ENCODE measurements at places on chromosomes 6 and 20.

DNA sequence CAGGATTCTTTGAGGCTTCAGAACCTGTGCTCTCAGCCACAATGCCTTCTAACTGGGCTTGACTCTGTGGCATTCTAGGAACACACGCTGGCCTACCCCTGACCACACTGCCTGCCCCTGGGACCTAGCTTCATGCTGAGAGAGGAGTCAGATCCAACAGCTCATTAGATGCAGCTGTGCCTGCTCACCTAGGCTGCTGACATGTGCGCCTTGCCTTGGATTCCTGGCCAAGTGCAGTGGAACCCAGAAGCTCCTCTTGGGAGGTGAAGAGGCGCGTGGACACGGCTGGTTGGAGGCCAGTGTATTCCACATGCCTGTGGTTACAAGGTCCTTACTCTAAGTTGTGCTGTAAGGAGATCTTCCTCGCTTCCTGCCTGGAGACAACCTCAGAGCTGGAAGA lies 24.7 kb upstream of the KCNK16 start:
- DNase-seq, result no peak

- peak; percentile 71 for DNase-seq
Observed at GRCh38 chr6:37643851-37644672, 53.6 kb downstream of the MDGA1 start.

DNA sequence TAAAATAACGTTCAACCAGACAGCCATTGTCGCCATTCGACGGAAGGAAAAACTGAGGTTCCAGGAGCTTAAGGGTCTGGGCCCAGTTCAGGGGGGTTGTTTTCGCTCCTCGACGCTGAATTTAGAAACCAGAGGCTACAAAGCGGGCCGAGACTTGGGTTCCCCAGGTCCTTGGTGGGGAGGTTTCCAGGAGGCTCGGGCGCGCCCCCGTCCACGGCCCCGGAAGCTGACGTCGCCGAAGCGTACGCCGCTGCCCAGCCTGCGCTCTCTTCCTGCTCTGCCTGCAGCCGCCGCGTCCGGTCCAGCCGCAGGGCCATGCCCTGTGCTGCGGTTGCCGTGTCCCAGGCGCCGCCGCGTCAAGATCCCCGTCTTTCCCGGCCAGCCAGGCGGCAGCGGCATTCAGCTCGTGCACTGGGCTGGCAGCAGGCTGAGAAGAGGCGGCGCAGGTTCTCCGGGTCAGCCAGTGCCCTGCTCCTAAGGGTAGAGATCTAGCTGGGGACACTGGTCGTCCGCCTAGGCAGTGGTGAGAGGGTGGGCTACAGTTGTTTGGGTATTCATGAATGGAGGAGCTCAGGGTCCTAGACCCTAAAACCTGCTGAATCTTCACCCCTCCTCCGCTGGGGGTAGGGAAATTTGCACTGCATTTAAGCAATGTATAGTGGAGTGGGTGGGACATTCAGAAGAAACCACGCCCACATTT lies 901 bp upstream of the TRIM26 start:
- peak; percentile 88 for DNase-seq

GRCh38 chr6:30067460-30068139 lies 602 bp downstream of the PPP1R11 start:
- no peak for DNase-seq

DNA sequence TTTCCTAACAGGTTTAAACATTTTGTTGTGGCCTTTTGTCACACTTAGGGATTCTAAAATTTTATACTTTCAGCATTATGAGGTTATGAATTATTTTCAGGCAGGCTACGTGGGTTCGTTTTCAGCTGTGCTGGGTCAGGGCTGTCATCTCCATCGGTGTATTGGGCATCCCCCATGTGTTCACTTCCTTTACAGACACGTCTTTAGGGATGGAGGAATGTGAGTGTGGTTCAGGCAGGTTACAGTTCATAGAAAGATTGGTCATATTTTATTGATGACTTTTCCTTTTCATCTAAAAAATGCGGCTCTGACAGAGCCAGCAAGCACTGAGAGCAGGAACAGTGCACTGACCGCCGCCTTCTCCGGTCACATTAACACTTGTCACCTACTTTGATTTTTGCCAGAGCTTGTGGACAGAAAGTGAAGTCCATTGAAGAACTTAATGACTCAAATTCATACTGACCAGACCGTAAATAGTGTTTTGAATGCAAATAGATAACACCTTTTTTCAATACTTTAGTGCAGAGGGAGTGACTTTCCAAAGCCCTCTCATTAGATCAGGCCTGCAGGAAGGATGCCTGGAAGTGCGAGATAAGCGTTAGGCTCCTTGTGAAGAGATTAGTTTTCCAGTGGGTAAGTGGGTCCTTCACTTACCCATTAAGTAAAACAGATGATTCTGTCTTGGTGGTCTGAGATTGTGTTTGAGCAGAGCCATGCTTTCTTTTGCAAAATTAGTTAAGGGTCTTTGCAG lies 113.1 kb downstream of the TIAM2 start:
- no peak for DNase-seq

- DNase-seq, result peak; percentile 74
Observed at GRCh38 chr6:148565930-148566663, 180.7 kb upstream of the UST start.

DNA sequence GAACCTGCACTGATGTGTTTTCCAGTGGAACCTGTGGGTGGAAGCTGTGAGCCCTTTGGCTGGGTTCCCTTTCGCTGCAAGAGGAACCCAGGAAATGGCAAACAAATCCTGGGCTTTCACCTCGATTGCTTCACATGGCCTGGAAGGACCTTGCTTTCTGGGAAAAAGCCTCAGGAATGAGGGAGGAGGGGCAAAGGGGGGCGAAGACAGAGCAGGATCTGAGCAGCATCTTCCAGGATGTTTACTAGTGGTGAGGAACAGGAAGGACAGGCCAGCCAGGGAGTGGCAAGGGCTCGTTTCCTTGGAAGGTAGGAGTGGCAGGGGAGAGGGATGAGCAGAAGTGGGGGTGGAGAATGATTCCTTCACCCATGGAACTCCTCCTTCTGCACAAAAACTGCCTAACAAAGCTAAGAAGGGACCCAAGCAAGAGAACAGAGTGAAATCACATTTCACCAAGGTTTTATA lies 5.9 kb downstream of the SLC2A10 start:
- DNase-seq, result no peak

DNA sequence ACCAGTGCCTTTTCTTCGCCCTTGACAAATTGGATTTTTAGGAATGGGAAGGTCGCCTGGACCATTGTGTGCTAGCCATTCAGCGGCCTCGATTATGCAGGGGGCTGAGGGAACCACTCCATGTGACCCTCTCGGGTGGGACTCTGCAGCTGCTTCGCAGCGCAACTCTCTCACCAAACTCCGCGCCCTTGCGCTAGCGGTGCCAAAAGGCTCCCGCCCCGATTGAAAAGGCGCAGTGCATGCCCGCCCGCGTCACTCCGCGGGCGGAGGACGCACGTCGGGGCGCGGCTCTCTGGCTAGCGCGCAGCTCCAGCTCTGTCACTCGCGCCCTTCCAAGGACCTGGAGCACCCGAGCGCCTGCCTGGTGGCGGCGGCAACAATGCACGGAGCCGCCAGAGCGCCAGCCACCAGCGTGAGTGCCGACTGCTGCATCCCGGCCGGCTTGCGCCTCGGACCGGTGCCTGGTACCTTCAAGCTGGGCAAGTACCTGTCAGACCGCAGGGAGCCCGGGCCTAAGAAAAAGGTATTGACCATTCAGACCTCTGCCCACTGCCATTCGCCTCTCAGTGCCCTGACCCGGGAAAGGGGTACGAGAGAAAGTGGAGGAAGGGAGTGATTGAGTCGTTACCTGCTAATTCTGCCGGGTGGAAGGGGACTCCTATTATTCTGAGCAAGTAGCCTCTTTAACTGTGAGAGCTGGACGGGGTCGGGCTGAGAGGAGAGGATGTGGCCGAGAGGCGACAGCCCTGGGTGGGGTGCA lies at the start of gene PRDM13:
Gene PRDM13, plus strand, starts transcription at position 178 of the 760 bp plus-strand sequence. Its CDS starts 202 bp downstream, at position 380.
- no peak for DNase-seq

DNA sequence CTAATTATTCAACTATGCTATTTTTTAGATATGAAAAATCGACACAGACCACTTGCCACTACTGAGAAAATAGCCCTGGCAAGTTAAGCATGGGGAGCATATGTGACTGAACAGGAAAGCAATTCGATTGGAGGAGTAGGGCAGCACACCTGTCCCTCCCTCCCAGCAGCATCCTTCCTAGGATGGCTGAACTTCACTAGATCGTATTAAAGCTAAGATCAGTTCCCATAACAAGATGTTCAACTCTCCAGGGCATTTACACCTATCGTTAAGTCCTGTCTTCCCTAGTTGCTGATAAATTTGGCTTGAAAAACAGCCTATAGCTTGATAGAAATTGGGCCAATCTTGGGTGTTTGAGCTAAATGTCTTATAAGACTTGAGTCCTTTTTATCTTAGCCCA lies 7.0 kb downstream of the PPP1R10 start:
- DNase-seq, result no peak

DNA sequence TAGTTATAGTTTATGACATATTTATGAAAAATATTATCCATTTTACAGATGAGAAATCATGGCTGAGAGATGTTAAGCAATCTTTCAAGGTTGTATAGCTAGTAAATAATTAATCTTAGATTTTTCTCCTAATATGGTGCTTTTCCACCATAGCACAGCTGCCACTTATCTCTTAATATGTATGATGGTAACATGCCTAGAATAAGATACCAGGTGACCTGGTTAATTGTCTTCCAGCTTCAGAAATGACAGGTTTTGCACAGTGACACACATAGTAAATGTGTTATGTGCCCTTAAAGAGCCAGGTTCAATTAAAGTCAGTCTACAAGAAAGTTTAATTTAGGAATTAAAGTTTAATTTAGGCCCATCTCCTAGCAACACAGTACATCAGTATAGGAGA lies 14.8 kb downstream of the TUBB2A start:
- no peak for DNase-seq

DNA sequence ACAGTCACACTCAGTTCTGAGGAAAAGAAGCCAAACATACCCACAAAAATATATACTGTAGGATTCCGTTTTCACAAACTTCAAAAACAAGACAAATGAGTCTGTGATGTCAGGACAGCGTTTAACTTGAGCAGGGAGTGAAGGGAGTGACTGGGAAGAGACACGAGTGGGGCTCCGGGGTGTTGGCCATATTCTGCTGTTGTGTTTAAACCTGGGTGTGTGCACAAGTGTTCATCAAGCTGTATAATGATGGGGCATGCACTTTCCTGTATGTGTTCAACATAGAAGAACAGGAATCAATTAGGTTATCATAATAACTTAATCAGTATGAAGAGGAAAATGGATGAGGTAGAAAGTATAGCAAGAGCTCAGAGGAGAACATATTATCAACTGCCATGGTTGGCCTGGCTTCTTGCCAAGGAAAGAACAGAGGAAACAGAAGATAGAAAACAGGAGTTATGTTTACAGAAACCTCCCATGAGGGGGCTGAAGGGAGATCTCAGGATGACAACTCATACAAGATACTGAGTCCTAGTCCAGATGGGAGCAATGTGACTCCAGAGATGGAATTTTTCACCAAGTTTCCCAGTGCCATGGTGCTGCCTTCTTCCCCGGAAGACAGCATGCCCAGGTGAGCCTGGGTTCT lies 15.1 kb upstream of the AFDN start:
- no peak for DNase-seq

- DNase-seq, result no peak
Observed at GRCh38 chr6:156830126-156830525, 52.9 kb downstream of the ARID1B start.

GRCh38 chr6:111047244-111047643 lies 40.1 kb upstream of the SLC16A10 start:
- DNase-seq, result no peak

DNA sequence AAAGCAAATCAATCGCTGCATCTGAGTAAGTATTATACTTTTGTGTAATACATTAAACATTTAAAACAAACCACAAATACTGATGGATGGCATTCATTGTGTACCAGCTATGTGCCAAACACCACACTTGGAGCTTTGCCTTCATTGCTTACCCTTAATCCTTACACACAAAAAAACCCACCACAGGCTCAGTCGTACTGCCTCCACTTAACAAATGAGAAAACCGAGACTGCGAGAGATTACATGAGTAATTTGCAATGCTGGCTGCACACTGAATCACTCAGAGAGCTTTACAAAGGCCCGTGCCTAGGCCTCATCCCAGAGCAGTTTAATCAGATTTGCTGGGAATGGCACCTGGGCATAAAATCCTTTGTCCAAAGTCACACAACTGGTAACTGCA lies 130.5 kb downstream of the EDN1 start:
- DNase-seq, result no peak

- peak; percentile 90 for DNase-seq
Observed at GRCh38 chr20:52103913-52104545, 87.5 kb downstream of the ZFP64 start.

DNA sequence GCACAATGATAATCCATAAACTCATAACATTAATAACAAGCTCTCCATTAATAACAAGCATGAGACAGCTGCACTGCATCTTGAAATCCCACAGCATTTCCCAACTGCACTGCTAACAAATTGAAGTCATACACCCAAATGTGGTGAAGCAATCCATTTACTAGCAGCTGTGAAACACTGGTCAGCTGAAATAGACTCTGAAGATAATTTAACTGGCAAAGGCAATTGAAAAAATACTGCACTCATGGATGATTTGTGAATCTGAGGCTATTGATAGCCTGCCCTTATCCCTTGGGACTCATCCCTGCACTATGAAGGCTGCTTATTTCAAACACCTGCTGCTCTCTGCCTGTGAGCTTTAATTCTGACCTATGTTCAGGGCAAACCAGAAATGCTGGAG lies 49.1 kb upstream of the PLCB1 start:
- peak; percentile 39 for DNase-seq

Measured in NB4 (cell line).